ENCODE measurements at places on chromosomes 3 and 15. TPM values are rescaled to one million over a fixed set of nuclear protein-coding genes. Genes with fewer than 3 reads are reported as not detected.

The LSMEM2 gene
- not detected for total RNA-seq

DNA sequence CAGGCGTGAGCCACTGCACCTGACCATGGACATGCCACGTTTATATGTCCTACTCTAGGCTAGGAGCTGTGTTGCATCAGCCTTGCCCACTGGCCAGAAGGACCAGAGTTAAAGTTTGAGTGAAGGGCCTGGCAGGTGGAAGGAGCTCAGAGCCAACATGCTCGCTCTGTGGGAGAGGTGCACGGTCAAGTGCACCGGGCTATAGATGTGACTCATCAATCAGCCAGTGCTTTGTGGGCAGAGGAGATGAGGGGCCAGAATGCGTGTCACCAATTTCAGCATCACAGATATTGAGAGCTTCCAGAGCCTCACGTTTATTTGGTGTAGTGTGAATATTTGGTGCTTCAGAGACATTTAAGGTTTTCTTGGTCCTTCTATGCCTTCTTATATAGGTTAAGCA lies 137.3 kb upstream of the KBTBD8 start:
- DNase-seq, result no peak

The CAMKV gene
- total RNA-seq, result 0.44 TPM

DNA sequence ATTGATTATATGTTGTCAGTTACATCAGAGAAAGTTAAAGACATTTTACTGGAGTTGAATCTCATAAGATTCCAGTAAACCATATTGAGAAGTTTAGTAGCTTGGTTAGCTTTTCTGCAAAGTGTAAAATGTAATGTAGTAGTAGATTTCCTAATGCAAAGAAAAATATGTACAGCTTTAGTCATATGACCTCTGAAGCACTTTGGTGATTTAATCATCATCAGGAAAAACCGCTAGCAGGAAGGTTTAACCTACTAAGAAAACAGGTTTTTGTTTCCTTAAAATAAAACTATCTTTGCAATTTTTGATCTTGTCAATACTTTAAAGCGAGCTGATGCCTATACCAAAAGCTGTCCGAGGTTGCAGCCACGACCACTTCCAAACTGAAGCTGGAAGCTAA lies 364.6 kb upstream of the ZNF385D start:
- no peak for DNase-seq

DNA sequence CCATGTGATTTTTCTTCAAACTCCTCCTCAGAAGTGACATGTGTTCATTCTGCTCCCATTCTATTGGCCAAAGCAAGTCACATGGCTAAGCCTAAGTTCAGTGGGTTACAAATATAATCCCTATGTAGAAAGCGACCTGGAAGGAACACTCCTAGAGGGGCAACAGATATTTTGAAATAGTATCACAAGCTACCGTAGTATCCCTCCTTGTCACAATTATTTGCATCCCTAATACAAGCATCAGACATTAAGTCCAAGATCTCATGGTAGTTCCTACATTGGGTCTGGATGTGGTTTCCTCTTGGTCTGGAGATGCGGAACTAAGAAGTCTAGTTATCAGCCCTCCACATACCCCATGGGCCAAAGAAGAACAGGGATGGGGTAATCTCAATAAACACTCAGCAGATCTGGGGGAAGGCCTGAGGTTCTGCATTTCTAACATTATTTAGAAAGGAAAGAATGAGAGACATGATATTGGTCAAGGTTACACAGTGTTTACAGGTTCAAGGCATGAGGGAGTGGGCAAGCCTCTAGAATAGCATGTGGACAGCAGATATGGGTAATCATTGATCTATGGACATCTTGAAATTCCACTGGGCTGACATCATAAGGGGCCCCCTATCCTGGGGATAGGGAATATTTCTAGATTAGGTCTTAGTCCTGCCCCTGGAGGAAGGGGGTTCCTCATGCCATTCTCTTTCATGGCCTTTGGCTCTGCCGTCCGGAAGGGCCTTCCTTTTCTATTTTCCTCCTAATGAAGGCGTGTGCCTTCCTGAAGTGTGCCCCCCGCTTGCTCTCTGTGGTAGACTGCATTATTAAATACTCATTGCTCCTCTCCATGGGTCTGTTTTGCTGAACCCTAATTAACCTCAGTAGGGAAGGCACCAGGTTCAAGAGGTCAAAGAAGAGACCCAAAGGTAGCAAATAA lies 17.8 kb upstream of the ABHD2 start:
- DNase-seq, result no peak

The UNC13C gene
- not detected for total RNA-seq

DNA sequence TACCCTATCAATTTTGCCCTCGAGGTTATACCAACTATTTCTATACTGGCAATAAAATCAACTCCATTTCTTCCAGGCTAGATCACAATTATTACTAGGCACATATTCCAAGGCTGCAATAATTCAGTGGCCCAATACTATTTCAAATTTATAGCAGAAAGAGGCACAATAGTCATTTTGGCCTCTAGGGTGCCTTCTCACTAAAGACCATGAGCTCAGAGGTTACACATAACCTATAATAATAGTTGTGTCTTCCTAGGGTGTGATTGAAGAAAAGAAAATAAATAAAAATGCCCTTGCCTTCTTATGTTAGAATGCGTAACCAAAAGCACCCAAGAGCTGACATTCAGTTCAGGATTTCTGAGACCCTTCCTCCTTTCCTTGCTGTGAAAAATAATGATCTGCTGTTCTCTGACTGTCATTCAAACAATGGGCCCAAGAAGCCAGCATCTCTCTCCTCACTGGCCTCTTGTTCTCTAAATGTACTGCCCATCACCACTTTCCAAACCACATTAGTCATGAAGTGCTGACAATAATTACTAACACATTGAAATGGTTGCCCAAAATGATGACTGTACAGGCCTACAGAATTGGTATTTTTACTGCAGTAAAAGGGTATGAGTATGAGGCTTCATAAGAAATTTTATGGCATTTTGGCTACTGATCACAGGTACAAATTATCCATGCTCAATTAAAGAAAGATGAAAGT lies 244.8 kb downstream of the LRRN1 start:
- no peak for DNase-seq

DNA sequence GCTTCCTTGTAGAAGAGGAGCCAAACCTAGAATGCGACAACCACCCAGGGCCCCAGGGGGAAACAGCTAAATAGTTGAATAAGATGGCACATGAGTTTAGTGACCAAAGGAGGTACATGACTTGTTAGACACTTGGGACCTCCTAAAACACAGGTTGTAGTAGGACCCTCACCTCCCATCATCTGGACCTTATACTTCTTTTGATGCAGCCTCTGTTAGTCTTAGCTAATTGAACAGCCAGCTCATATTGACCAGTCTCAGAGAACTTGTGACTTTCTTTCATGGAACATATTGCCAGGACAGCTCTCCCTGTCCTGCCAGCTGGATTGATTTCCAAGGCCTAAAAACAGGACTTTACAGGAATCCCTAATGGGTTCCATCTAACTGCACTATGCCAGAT lies 45.0 kb downstream of the SPSB4 start:
- DNase-seq, result no peak

DNA sequence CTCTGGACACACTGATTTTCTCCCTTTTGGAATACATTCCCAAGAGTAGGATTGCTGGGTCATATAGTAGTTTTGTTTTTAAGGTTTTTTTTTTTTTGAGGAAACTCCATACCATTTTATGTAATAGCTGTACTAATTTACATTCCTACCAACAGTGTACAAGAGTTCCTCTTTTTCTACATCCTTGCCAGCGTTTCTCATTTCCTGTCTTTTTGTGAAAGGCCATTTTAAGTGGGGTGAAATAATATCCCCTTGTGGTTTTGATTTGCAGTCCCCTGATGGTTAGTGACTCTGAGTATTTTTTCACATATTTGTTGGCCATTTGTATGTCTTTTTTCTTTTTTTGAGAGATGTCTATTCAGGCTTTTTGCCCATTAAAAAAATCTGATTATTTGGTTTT lies 1205.5 kb downstream of the ROBO1 start:
- DNase-seq, result no peak

The IQCH gene
- total RNA-seq, result 1.0 TPM

GRCh38 chr3:82572721-82573120 lies 811.3 kb upstream of the GBE1 start:
- DNase-seq, result no peak

DNA sequence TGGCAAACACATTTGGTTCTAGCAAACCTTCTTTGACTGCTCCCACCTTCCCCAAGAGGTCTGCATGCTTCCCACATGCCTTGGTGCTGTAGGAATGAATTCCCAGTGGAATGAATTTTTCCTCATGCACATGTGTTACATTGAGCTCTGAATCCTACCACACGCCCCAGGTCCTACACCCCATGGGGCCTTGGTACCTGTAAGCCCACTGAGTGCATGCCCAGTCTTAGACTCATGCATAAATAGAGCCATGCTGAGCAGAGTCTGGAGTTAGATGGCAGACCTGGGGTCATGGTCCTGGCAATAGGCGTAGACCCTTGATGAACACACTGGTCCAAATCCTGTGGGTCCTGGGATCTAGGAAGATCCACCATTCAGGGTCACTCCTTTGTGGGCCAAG lies 81.8 kb downstream of the EPHB1 start:
- DNase-seq, result no peak

DNA sequence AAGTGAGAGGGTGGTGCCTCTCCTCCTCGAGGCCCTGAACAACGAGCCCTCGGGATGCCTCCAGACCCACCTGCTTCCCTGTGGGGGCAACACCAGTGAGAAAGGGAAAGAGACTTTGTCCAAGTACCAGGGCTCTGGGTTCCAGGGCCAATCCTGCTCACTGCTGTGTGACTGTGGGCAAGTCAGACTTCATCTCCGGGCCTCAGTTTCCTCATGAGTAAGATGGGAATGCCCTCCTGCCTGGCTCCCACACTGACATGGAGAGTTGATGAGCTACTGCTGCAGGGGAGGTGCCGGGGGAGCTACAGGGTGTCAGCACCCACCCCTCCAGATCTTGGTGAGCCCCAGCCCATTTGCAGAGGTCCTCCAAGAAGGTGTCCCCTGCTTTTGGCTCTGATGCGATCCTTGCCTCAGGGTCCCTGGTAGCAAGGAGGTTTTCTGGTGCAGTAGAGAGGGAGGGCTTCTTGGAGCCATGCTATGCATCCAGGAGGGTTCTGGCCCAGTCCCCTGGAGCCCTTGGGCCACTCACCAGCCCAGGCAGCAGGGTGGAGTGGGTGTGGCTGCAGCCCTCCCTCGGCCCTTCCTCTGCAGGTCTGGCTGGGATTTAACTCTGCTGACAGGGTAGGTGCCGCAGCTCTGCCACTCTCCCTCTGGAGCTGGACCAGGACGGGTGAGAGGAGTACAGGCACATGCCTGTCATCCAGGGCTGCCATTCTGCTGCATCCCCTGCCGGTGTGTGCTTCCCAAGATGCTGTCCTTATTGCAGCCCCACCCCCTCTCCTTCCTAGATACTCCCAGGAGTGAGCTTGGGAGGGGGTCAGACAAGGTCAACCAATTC lies 26.9 kb downstream of the LOXL1 start:
- no peak for DNase-seq

The TMIE gene
- 0.16 TPM for total RNA-seq

DNA sequence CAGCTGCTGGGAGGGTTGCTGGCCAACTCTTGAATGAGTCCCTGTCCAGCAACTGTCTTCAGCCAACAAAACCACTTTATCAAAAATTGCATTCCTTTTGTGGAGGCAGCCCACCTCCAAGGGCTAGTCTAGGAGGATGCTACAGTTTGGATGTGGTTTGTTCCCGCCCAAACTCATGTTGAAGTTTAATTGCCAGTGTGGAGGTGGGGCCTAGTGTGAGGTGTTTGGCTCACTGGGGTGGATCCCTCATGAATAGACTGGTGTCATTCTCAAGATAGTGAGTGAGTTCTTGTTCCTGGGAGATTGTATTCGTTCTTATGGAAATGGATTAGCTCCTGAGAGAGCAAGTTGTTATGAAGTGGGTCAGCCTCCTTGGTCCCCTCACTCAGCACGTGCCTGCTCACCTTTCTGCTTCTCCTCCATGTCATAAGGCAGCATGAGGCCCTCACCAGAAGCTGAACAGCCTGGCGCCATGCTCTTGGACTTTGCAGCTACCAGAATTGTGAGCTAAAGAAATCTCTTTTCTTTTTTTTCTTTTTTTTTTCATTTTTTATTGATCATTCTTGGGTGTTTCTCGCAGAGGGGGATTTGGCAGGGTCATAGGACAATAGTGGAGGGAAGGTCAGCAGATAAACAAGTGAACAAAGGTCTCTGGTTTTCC lies 4.2 kb upstream of the RFC4 start:
- no peak for DNase-seq

The SERPINI2 gene
- not detected for total RNA-seq

The NTRK3 gene
- total RNA-seq, result 0.29 TPM

- DNase-seq, result no peak
Observed at GRCh38 chr3:123652342-123652984, 67.6 kb upstream of the HACD2 start.

DNA sequence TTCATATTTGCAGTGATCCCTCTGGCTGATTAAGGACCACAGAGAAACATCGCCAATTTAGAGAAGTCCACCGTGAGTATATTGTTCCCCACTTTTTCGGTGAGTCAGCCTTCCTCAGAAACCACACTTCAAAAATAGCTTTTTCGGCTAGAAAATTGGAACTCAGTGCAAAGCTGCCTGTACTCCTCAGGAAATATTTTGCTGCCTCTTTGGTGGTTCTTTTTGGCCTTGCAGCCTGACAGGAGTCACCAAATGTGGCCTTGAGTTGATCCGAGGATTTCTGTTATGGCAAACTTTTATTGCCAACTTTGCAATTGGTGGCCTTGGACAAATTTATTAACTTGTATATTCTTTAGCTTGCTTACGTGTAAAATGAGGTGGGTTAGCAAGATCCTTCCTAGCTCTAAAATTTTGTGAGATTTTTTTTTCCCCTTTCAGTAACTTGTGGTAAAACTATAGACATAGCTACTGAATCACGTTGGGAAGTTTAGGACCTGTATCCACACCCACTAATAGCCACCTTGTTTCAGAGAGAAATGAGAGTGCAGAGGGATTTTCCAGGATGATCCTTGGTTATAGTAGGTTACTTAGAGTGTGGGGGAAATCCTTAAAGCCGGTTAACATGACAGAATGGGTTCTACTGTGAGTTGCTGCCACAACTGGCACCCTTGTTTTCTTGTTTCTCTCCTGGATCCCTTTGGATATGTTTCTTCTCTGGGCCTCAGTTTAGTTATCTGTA lies 9.9 kb downstream of the ARL6IP5 start:
- DNase-seq, result no peak

The EPHB1 gene
- not detected for total RNA-seq

DNA sequence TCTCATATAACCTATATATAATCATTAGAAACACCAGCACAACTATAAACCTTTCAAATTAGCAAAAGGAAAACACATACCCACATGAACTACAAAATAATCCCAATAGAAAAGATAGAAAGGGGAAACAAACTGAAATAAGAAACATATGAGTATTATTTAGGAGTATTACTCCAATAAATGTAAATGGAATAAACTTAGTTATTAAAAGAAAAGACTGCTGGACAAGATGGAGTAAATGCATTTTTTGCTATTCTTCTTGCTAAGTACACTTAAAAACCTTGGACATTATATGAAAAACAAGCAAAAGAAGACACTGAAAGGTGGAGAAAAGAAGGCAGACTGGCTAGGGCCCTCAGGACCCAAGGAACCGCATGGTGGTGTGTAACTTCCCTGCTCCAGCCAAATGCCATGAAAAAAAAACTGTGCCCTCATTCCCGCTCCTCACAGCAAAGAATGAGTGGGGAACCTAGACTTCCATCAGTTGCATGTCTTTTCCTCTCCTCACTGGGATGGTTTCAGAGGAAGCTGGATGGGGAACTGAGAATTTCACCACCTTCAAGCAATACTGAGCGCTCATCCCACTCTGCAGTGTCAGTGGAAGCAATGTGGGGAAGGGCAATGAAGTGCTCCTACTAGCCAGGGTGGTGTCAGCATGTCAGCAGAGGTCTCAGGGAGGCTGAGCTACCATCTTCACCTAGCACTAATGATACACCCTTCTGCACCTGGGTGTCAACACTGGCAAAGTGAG lies 43.7 kb upstream of the ADAMTS17 start:
- DNase-seq, result no peak

The NKTR gene
- total RNA-seq, result 58.2 TPM

- peak; percentile 48 for DNase-seq
Observed at GRCh38 chr3:177337541-177338331, 140.5 kb upstream of the TBL1XR1 start.

Data from CD8-positive, alpha-beta memory T cell (primary cell).